ENCODE measurements at places on chromosomes 7 and 10.

DNA sequence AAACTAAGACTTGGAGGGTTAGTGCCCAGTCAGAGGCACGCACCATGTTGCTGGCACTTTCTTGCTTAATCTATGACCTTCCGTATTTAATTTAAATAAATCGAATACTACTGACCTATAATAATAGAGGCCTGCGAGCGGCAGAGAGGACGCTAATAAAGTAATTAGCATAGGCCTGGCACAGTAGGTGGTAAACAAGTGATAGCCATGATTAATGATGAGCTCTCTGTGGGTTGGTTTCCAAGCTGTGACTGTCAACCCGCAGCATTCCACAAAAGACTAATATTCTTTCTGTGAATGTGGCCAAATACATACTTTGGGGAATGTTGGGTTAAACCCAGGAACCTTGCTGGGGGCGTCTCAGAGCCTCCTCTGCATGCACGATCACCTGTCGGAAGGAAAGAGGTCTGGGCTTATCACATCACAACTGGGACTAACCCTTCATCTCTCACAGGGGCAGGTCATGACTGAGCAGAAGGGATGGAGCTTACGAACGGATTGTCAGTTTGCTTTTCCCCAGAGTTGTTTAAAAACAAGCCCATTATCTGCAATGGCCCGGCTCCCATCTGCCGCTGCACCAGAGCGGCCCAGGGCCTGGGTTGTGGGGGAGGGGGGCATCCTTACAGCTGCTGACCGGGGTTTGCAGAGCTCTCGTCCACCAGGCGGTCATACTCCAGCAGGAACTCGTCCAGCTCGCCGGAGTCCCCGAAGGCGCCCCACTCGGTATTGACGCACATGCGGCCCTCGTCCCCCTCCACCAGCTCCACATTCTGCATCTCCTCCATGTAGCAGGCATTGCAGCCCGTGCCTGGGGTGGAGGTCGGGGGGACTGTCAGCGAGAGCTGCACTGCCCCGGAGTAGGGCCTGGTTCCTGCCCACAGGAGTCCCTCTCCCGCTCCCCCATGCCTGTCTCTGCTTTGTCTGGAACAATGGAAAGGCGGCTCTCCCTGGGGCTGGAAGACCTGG is 6.2 kb upstream of the MYL7 start:
- no peak for DNase-seq

GRCh38 chr7:98418636-98419315 is 17.9 kb upstream of the BAIAP2L1 start:
- DNase-seq = no peak

GRCh38 chr7:65975814-65976445 is 6.1 kb downstream of the GUSB start:
- DNase-seq = no peak

DNA sequence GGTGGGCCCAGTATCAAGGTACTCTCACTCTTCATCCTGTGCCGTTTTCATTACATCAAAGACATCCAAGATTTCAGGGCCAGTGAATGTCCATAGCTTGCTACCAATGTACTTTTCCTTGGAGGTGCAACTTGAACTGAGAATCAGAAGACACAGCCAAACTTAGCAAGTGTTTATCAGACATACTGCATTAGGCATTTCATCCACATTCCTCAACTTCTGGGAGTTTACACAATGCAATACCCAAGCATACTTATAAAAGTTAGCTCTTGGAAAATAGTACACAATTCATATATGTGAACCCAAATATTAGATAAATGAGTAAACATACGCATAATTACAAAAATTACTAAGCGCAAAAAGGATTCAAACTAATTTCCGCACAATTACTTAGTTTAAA is 216.3 kb upstream of the RHOBTB1 start:
- no peak for DNase-seq

- DNase-seq = no peak
These were observed 5.2 kb upstream of the NUPR2 start for GRCh38 chr7:56121440-56121839.

DNA sequence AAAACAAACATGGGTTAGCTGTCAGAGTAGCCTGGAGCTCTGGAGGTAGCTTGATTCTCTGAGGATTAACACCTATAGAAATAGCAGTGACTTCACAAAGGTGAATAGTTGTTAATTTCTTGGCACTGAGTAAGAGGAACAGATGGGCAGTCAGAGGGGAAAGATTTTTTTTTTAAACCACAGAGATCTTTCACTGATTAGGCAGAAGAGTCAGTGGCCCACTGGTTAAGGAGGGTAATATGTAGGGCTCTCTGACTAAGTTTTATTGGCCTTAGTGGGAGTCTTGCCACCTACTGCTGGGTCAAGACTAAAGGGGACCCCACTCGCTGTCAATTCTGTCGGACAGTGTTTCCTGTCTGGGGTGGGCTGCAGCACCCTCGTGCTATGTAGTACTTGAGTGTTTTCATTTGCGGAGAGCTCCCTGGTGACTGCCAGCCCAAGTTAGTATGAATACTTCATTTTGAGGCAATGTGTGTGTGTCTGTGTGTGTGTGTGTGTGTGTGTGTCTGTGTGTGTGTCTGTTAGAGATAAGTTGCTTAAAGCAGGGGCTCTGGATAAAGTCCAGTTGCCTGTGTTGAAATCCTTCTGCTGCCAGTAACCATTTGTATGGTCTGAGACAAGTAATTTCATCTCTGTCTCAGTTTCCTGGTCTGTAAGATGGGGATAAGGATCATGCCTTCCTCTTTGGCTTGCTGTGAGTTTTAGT is 145.2 kb downstream of the ARID5B start:
- no peak for DNase-seq

DNA sequence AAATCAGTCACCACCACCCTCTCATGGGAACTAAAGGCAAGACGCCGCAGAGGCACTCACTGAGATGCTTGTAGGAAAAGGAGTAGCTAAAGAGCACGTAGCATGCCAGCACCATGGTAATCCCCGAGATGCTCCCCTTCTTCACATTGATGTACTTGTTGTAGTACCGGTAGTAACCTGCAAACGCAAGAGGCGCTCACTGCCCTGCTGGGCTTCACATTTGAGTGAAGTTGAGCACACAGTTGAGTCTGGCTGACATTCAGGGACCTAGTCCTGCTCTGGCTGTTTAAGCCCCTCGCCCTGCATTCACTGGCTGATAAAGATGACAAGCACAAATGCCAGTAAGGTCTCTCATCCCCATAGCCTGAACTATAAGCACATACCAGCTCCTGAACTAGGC is 6.9 kb downstream of the ATP5MF start:
- no peak for DNase-seq

- DNase-seq = no peak
These were observed 1.2 kb downstream of the EN2 start for GRCh38 chr7:155458878-155459699.

DNA sequence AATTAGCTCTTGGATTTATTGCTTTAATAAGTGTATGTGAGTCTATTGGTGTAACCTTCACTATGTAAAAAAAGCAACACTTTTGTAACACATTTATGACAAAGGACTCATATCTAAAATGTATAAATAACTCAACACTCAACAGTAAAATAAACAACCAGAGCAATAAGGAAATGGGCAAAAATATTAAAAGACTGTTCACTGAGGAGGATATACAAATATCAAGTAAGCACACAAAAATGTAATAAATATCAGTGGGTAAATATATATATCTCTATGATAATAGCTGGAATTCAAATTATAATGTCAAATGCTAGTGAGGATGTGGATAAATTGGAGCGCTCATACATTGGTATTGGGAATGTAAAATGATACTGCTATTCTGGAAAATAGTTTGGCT is 53.0 kb downstream of the HDAC9 start:
- DNase-seq = no peak

GRCh38 chr10:77940627-77941026 is 14.1 kb upstream of the DLG5 start:
- DNase-seq = no peak

All from fibroblast of skin of left biceps (primary cell).